Panc1 (cell line): ENCODE measurements at places on chromosomes 11 and 22.

DNA sequence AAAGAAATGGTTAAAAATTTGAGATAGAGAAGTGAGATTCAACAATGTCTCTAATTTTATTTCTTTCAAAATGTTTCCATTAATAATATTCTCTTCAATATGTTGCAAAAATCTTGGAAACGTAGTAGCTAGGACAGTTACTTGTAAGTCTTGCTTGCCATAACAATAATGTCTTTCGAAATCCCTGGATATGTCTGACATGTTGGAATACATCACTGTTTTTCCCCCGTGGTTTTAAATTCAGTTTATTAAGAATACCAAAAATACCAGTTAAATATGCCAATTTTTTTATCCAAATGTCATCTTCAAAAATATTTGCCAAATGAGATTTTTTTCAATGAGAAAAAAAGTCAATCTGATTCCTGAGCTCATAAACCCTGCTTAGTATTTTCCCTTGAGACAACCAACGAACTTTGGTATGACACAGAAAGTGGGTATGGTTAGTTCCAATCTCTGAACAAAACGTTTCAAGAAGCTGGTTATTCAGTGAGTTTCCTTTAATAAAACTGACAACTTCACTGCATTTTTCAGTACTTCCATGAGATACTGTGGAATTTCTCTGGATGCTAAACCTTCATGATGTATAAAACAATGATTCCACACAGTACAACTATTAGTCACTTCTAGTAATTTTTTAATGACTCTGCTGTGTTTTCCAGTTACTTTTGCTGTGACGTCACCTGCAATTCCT is 36.7 kb upstream of the AMPD3 start:
- DNase-seq = no peak

DNA sequence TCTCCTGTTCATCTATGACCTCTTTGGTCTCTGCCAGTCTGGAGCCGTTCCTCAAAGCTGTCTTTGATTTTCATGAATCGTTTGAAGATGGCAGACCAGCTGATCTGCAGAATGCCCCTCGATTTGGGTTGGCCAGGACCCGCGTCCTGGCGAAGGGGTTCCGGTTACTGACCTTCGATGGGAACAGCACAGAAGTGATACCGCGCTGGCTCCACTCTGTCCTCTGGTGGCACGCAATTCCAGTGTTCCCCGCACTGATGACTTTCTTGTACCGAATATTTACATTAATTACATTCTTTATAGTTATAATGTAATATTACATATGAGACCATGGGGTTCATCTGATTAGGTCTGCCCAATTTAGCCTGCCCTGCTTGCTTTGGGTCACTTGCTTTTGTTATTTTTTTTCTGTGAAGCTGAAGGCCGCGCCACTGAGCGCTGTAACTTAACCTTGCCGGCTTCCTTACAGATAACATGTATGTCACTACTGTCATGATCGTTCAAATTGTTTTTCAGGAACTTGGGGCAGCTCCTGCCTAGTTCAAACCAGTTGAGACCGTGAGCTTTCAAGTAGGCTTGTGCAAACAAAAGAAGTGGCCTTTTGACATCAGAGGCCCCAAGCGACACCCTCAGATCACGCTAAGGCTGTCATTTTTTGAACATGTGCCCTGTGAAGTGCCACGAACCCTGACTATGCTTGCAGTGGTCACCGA is 4.1 kb upstream of the USP18 start:
- DNase-seq = no peak

DNA sequence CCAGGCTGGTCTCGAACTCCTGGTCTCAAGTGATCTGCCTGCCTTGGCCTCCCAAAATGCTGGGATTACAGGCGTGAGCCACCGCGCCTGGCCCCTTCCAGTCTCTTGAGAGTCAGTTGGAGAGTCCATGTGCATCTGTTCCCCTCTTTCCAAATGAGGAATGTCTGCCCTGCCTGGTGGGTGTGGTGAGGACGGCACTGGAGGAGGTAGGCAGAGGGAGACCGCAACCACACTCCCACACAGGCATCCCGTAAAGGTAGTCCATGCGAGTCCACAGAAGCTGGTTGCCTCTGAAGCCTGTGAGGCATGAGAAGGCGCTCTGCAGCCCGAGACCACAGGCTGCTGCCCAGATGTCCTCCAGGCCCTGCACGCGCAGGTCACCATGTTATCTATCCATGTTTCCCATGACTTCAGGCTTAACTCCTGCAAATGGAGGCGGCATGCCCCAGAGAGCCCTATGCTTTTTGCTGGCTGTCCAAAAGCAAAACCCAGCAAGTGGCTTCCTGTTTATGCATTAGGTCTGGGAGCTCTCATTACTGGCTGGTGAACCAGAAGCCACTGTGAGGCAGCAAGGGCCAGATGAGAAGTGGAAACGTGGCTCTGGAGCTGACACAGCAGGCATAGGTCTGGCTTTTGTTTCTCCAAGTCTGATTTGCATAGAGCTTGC is 43.4 kb downstream of the GRIK4 start:
- no peak for DNase-seq

GRCh38 chr22:46033256-46034200 is 56.6 kb upstream of the WNT7B start:
- no peak for DNase-seq
